Activated CD4-positive, CD25-positive, alpha-beta regulatory T cell treated with anti-CD3 and anti-CD28 coated beads, Interleukin-2, amount 50 U/mL, for 16 hours (primary cell): ENCODE measurements at places on chromosomes 1 and 21.

GRCh38 chr1:159869173-159869572 is 6.7 kb upstream of the VSIG8 start:
- no peak for DNase-seq

DNA sequence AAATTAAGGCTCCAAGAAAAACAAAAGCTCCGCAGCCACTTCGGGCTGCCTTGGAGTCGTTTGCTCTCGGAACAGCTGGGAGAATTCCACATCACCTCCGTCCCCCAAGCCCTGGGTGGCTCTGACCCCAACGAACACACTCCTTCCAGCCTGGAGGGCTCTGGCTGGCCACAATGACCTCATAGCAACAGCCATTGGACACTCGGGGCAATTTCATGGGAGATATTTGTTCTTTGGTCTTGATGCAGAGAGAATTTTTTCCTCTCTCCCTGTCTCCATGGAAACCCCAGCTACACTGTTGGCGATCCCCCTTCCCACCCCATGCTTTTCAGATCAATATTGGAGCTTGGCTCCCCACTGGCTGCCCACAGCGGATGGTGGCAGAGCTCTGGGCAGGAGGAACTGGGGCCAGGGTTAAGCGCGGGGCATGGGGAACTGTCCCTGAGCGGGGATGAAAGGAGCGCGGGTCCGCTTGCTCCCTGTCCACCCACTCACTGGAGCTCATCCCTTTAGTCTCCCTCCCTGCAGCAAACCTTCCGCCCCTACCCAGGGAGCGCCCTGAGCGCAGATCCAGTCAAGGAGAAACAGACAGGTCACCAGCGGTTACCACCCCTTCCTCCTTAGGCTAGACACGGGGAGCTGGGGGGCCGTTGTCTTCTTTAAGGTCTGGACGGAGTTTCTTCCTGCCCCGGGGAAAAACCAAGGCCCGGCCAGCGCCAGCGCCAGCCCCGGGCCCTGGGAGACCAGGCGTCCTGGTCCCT is 1.2 kb downstream of the WNT4 start:
- no peak for DNase-seq

DNA sequence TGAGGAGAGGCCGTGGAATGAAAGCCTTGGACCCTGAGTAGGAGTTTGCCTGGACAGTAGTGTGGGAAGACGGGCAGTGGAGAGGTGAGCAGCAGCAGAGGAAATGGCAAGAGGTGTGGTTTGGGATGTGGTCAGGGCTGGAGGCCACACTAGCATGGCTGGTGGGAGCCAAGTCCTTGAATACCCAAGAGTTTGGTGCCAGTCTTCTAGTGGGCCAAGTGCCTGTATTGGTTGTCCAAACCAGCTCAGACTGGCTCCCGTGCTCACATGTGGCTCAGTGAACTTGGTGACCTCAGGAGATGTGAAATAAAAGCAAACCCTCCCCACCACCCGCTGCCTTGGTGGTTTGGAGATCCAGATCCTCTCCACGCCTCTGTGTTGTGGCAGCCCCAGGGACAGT is 2.4 kb downstream of the GUCA2A start:
- DNase-seq = no peak

- no peak for DNase-seq
Observed at GRCh38 chr1:58746757-58747156, 37.1 kb downstream of the JUN start.

DNA sequence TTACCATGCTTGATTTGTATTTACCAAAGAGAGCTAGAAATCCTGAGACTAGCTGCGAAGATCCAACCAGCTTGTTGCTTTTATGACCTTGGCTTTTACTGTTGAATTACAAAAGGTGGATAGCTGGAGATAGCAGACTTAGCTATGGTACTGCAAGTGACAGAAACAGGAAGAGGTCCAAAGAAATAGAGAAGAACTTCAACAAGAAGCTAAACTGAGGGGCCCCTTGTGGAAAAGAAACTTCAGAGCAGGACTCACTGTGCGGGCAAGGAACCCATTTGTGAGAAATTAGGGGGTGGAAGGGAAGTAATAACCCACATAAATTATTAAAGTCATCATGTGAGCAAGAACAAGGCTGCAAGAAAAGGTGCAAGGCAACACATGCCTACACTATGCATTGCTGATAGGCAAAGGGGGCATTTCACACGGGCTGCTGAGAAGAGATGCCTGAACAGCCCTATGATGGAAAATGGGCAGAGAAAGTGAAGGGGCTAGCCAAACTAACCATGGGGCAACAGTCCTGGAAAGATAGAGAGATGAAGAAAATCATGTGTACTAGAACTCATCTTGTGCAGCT is 116.6 kb upstream of the PRDX6 start:
- DNase-seq = no peak

GRCh38 chr1:161402446-161402845 is 34.8 kb upstream of the CFAP126 start:
- no peak for DNase-seq

DNA sequence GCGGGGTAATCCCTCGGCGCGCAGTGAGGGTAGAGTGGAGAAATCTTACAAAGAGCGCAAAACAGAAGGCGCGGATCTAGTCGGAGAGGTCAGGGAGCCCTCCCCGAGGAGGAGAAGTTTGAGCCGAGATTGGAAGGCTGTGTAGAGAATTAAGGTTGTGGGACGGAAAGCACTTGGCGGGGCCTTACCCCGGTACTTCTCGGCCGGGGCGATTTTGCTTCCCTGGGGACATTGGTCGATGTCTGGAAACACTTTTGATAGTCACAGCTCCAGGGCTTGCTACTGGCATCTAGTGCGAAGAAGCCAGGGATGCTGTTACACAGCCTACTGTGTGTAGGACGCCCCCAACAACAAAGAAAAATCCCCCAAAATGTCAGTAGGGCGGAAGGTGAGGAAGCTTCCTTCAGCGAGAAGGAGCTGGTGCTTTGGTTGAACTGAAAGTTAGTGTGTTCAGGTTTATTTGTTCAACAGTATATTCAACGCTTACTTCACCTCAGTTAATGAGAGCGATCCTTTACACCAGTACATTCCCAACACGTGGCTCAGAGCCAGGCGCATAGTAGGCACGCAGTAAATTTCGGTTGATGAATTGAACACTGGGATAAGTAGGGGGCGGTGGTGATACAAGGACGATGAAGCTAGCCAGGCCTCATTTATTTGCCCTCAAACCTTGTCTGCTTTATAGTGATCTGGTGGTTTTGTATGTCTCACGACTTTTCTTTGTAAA is 807 bp downstream of the CEP85 start:
- no peak for DNase-seq

DNA sequence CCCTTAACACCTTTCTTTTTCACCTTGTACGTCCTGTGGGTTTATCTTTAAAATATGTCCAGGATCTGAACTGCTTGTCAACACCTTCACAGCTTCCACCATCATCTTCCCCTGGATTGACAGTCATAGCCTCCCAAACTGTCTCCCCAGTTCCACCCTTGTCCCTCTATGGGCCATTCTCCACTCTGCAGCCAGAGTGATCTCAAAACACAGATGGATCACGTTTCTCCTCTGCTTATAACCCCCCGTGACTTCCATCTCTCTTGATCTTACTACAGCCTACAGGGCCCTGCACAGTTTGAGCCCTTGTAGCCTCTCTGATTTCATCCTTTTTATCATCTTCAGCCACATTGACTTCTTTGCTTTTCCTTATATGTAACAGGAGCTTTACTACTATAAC is 4.3 kb downstream of the INSRR start:
- no peak for DNase-seq

- no peak for DNase-seq
Observed at GRCh38 chr1:24708938-24709337, 36.3 kb upstream of the CLIC4 start.

DNA sequence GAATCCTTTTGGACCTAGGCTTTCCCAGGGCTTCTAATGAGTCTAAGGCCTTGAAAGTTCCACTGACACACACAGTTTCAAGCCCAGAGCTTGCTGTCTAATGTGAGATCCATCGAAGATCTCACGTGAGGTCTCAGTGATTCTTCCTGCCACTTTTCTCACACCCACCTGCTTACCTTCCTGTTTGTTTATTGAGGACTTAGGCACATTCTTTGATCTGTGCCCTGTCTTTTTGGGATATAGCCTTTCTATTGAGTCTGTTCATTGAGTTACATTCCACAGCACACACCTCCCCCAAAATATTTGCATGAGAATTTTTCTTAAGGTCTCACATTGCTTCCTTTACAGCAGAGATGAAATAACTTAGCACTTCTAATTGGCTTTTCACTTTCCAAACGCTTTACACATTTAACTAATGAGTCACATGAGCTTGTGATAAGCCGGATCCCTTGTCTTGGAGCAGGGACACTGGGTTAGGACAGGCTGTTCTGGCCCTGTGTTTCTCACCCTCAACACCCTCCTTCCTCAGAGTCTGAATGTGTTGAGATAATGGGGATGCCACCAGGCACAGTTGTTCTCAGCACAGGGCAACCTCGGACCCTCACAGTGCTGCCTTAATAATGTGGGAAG is 288.3 kb downstream of the TM2D1 start:
- DNase-seq = no peak

DNA sequence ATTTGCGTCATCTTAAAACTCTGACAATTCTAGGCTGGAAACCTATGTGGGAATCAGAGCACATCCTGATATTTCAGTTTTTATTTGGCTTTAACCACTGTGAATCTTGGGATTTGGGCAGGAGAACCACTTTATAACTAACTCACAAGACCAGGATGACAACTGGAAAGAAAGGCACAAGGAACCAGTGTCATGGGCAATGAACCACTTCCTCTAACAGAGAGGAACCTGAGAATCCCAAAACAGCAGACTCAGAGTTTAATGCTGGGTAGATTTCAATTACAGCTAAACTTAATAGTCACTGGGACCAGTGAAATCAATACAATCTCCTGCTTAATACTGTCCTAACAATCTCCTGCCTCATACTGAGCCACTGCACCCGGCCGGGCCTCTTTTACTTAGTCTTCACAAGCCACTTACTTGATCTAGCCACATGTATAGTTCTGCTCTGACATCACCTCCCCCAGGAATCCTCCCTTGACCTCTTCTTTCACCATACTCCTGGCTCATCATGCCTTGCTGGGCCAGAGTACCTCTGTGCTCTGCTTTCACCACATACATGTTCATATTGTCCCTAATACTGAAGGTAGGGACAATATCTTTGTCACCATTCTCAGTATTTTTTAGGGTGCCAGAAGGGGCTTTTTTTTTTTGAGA is 20.2 kb upstream of the SLFNL1 start:
- DNase-seq = no peak

DNA sequence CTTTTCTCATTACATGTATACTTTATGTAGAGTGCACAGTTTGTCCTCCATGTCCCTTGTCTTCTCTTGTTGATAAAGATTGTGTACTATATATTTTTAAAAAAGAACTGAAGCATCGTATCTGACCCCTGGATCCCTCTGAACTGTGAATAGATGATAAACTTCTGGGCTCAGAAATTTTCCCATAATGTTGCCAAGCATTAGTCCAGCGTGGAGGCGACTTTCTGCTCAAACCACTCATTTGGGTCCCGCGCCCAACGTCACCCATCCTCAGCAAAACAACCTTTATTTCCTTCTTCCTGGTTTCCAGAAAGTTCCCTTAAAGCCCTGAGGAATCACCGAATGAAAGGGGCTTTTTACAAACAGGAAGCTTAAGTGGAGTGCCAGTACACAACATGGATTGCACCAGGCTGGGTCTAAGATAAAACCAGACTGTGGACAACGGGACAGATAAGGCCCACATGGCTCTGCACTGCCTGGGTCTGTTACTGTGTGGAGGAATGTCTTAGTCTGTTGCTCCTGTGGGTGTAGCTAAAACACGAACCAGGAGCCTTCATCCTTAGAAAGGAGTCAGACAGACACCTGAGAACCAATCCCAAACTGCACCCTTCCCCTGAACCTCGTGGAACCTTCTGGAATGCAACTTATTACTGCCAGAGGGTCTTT is 15.6 kb downstream of the EVA1C start:
- DNase-seq = no peak

- no peak for DNase-seq
Observed at GRCh38 chr1:244231572-244232315, 180.7 kb downstream of the ZBTB18 start.

GRCh38 chr1:56634981-56635380 is 10.1 kb upstream of the PRKAA2 start:
- no peak for DNase-seq

- DNase-seq = no peak
Observed at GRCh38 chr1:225974454-225974853, 24.7 kb downstream of the SDE2 start.

DNA sequence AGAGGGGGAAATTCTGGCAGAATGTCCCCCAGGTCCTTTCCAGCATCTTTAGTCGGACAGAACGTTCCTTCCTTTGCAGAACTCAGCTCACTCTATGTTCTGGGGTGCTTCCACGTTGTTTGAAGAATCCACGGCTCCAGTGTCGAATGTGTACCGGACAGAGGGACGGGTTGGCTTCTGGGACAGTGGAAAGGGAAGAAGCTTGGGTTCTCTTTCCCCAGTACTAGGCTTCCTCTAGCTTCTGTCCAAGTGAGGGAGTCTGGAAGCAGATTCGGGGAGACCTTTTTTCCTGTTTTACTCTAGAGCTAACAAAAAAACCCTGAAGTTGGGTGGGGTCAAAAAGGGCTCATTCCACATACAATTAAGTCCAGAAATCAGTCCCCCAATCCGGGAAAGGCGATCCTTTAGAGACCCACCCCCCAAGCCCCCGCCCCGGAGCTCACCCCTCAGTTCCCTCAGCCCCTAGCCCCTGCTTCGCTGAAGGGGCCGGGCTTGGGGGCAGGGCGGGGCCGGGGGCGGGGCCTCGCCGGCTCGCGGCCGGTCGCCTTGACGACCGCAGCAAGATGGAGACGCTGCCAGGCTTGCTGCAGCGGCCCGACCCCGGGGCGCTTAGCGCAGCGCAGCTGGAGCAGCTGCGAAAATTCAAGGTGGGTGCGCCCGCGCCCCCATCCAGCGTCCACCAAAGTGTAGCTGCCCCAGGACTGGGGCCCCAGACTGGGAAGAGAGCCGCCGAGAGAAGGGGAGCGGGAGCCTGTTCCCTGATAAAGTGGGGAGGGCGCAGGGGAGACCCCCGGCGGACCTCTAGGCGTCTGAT is at the start of gene RIIAD1:
Gene RIIAD1 (plus strand): TSS at position 549 of the 814 bp plus-strand sequence. CDS start 15 bp downstream, at position 564.
- DNase-seq = no peak

DNA sequence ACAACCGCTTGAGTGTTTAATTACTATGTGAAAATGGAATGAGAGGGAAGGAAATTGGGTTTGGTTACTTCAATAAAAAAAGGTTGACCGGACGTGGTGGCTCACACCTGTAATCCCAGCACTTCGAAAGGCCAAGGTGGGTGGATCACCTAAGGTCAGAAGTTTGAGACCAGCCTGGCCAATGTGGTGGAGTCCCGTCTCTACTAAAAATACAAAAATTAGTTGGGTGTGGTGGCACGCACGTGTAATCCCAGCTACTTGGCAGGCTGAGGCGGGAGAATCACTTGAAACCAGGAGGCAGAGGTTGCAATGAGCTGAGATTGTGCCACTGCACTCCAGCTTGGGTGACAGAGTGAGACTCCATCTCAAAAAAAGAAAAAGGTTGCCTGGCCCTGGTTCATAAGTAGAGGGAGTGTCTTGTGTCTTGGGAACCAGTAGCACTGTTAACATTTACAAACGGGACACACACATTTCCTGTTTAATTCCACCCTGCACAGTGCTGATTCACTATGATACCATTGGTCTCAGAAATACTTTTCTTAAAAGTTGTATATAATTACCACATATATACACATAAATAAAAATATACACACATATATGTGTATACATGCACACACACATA is 27.6 kb upstream of the CLDN14 start:
- no peak for DNase-seq
